ENCODE measurements at places on chromosomes 2 and 18. TPM values are rescaled to one million over a fixed set of nuclear protein-coding genes. Genes with fewer than 3 reads are reported as not detected.

Gene HOXD4
- 2.4 TPM for total RNA-seq

Gene FAM228A
- total RNA-seq, result not detected

Gene IL36RN
- total RNA-seq, result 6.0 TPM

DNA sequence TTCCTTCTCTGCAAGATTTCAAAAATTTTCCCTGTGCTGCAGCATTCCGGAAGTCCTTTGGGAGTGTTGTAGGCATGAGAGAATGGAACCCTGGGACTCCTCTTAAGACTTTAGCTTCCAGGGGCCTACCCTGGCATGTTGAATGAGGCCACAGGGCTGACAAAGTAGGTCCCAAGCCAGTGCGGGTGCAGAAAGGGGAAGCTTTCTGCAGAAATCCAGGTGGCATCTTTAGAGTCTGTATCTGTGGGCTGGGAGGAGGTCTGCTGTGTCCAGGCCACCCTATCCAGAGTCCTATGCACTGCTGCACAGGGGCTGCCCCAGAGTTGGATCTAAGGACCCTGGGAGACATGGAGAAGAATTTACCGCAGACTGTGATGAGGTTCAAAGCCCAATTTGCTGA lies 1.9 kb upstream of the SIX2 start:
- DNase-seq, result no peak

DNA sequence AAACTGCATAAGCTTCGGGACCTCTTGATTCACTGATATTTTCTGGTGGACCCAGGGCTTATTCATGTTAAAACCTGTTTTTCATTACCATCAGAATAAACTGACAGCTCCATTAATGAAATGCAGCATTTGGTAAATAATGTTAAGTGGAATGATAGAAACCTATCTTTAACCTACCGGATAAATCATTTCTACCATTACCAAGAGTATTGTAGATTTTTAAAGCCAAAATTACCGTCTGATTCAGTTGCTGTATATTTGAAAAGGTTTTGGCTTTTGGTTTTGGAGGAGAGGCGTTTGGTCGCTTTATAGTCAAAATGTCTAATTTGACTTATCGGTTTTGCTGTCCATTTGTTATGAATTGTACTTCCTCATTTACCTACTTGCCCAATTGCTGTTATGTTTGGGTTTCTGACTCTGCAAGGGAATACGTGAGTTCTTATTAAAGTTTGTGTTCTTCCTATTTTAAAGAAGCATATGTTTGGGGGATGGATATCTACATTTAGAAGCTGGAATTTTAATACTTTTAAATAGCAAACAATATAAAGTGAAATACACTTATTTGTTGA lies 1.0 kb upstream of the CUL3 start:
- peak; percentile 8 for DNase-seq

DNA sequence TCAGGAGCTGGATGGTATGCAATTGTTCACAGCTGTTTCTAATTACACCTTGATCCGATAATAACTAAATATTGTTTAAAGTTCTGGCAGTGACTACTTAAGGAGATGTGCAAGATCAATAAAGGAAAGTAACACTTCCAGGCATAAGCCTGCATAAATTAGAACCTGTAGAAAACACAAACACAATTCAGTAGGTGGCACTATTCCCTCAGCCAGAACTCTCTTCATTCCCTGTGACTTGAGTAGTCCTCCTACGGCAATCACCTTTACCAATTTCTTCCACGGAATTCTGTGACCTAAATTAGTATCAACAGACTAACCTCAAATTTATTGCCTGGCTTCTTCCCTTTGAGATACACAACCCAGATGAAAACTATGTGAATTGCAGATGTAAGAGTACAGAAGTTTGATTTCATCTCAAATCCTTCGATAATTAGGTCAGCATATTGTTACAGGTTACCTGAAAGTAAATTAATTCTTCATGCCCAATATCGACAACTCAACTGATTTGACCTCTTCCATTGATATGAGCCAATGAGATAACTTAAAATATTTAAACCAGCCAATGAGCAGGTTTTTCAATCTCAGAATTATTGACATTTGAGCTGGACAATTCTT lies 137.8 kb downstream of the PID1 start:
- DNase-seq, result peak; percentile 50

GRCh38 chr2:148901142-148901541 lies 26.1 kb downstream of the KIF5C start:
- DNase-seq, result no peak

GRCh38 chr2:6336752-6337471 lies 528.8 kb downstream of the CMPK2 start:
- DNase-seq, result no peak

- no peak for DNase-seq
These were observed 154.5 kb upstream of the NDUFV2 start for GRCh38 chr18:8948011-8948410.

GRCh38 chr2:59239146-59239545 lies 998.0 kb upstream of the FANCL start:
- no peak for DNase-seq

All from umbilical cord (tissue), 2 donors.